Stimulated activated CD4-positive, alpha-beta T cell treated with anti-CD3 and anti-CD28 coated beads, Interleukin-1b, Interleukin-23, amount 100 ng/mL, for 1 hour (primary cell): ENCODE measurements at places on chromosomes 12 and 14.

GRCh38 chr12:75709503-75709902 is 198.1 kb upstream of the KRR1 start:
- no peak for DNase-seq

- DNase-seq, result no peak
These were observed 271.2 kb downstream of the EGLN3 start for GRCh38 chr14:33679461-33680225.

GRCh38 chr12:113812411-113813228 is 153.5 kb downstream of the RBM19 start:
- no peak for DNase-seq

DNA sequence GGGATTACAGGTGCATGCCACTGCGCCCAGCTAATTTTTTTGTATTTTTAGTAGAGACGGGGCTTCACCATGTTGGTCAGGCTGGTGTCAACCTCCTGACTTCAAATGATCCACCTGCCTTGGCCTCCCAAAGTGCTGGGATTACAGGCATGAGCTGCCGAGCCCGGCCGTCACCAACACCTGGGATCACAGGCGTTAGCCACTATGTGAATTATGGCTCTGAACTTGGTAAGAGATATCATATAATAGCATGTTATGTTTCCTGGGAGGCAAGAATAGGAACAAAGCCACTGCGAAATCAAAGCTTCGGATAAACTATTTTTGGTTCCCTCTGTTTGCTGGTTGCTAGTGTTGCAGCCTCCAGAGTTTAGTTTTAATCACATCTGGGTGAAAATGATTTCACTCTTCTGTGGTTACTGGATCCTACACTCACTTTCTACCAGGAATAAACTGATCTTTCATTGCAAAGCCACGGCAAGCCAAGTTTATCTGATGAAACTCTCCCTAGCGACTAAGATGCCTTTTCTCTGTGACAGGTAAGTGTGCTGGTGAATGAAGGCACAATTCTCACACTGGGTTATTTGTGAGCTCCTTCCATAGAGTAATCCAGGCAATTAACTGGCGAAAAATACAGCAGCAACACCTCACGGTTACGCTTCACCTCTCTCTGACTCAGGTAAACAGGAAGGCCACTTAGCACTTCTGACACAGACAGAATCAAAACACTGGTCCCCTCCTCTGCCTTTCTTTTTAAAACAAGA is 16.7 kb downstream of the SNRNP35 start:
- DNase-seq, result no peak

DNA sequence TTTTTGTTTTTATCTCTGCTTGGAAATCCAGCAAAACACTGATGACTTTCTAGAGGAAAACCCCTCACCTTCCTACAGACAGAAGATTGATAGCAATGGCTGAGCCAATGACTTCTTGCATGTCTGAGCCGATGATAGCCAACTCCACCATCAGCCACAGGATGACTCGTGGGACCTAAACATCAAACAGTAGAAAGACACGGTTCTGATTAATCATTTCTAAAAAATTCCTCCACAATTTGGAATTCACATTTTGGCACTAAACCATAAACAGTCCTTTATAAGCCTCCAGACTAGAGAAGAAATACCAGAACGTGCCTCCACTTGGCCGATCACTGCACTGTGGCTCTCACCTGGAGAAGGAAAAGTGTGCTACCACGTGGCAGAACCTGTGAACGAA is 25.9 kb downstream of the SLC11A2 start:
- DNase-seq, result no peak

GRCh38 chr14:105325716-105326567 is 11.4 kb downstream of the PACS2 start:
- DNase-seq, result no peak

- DNase-seq, result no peak
These were observed 185.5 kb downstream of the FOXN3 start for GRCh38 chr14:89231426-89232113.

DNA sequence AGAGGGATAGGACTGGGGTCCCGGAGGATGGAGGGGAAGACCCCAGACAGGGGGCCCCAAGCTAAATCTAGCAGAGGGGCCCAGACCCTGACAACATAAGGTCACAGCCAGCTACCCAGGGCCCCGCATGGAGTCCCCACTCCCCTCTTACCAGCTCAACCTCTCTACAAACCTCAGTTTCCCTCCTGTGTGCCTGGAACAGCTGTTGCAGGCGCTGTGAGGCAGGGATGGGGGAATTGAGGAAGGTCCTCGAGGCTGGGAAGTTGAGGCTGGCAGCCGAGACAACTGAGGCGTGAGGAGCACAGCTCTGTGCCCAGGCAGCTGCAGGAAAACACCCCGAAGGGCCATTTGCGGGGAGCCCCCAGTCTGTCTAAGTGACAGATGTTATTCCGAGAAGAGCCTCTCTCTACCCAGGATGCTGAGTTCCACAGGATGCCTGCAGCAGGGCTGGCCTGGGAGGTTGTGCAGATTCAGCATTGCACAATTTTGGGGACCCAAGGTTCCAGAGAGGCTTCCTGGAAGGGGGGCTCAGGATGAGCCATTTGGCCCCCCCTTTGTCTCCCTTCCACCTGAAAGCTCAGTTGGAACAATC is 42.7 kb upstream of the NCOR2 start:
- DNase-seq, result no peak

DNA sequence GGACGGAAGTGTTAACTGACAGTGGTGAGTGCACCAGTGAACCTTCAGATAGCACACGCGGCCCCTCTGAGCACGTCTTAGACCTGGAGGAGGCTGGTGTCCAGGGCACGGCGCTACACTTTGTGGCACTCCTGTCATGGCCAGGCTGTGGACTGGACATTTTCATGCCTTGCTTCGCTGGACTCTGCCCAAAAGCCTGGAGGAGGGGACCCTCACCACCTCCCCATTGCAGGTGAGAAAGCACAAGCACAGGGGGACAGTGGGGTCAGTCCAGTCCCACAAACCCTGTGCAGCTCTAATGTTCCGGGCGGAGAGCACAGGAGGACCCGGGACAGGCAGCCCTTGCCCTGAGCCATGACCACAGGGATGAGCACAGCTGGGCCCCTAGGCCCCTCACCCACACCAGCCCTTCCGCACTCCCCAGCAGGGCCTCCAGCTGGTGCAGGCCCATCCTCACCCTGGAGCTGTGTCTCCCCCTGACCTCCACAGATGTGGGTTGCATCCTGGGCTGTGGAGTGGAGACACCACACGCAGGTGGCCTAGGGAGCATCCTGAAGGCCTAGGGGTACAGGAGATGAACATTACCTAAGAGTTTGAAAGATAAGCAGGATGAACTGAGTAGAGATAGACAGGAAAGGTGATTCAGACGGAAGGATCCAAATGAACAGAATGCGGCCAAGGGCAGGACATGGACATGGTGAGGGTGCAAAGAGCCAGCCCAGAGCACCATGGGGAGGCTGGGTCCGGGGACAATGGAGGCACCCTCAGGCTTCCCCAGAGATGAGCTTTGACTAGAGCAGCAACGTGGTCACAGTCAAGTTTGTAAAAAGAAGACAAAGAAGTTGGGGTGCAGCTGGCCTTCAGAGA is 132.8 kb downstream of the BCL11B start:
- no peak for DNase-seq

GRCh38 chr12:120229487-120230325 is 28.8 kb upstream of the RPLP0 start:
- no peak for DNase-seq

GRCh38 chr12:69321351-69321750 is 26.8 kb upstream of the LYZ start:
- no peak for DNase-seq

DNA sequence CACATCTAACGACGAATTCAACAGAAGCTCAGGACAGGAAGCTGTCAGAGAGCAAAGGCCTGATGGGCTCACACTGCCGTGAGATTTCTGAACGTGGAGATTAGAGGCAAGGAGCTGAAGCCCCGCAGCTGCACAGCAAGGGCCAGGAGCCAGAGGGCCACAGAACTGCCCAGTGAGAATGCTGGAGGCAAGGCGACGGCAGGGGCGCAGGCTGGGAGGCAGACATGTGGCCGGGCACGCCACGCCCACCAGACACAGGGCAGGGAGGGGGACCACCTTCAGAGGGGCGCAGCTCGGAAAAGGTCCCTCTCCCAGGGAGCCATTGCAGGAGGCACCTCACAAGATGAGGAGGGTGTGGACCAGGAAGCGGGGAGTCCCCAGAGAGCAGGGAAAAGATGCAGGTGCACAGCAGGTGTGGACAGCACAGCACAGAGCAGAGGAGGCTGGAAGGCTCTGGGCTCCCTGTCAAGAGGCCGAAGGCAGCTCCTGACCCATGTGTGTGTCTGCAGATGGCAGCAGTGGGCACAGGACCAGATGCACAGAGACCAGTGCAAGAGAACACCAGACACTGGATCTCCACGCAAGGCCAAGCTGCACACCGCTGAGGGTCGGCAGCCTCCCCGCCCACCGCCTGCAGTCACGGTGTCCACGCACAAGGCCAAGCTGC is 23.0 kb downstream of the BTBD6 start:
- no peak for DNase-seq

- DNase-seq, result no peak
These were observed 1081.5 kb downstream of the GALC start for GRCh38 chr14:86911486-86911885.

DNA sequence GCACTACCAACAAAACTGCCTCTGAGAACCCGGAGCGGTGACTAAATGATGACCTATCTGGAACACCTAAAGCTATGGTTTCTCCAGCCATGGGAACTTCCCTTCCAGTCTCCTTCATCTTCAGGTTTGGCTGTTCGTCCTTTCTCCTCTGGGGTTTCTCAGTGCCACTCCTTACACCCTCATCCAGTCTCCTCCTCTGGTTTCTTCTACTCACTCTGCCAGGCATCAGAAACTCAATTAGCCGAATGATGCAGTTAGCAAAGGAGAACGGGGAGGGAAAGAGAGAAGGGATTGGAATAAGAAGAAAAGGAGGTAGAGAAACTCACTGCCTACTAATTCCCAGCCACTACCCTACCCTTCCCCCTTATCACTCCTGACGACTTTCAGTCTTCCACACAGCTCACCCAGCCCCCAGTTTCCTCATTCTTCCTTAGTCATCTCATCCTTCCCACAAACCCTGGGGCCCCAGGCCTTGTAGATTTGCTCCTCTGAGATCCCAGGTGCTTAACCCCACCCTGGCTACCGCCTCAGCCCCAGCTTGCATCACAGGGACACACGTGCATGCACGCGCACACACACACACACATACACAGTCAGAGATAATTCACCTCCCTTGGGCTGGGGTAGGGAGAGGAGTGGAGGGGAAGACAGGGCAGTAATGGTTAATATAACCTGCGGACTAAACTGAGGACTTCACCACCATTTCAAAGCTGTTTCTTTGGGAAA is 13.0 kb downstream of the FGD6 start:
- DNase-seq, result no peak

DNA sequence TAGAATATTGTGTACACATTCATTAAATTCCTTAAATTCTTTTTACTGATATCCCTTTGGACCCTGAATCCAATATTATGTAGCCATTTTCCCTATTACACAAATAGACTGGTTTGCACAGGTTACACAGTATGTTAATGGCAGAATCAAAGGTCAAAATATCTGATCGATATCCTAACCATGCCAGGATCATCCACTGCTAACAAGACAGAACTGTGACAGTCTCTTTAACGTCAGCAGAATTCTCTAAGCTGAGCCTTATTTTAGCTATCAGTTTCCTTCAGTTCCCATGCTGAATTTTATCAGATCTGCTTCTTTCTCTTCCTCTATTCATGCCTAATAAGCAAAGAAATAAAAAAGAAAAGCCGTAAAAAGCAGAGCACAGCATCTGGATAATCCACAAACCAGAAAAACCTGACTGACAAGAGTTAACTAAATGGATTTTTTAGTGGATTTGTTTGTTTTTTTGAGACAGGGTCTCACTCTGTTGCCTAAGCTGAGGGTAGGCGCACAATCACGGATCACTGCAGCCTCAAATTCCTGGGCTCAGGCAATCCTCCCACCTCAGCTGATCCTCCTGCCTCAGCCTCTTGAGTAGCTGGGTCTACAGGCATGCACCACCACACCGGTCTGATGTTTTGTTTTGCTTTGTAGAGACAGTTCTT is 130.4 kb downstream of the PAWR start:
- DNase-seq, result no peak

- no peak for DNase-seq
These were observed 93.5 kb upstream of the FOXG1 start for GRCh38 chr14:28673056-28673455.

GRCh38 chr14:39446131-39446744 is 14.0 kb upstream of the FBXO33 start:
- DNase-seq, result no peak

DNA sequence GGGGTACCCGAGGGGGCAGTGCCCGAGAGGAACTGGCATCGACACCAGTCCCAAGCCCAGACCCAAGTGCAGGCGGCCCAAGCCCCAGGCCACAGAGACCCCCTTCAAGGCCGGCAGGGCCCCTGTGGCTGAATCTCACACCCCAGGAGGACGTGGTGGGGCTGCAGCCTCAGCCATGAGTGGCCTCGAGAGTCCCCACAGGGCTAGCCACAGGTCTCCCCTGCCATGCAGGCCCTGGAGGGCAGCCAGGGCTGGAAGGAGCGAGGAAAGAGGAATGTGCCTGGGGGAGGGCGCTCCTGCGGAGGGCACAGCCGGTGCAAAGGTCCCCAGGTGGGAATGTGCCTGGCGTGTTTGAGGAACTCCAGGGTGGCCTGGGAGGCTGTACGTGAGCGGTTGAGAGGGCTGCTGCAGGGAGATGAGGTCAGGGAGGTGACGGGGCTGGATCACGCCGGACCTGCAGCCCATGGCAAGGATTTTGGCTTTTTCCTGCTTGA is 86.1 kb downstream of the NCOR2 start:
- DNase-seq, result no peak

DNA sequence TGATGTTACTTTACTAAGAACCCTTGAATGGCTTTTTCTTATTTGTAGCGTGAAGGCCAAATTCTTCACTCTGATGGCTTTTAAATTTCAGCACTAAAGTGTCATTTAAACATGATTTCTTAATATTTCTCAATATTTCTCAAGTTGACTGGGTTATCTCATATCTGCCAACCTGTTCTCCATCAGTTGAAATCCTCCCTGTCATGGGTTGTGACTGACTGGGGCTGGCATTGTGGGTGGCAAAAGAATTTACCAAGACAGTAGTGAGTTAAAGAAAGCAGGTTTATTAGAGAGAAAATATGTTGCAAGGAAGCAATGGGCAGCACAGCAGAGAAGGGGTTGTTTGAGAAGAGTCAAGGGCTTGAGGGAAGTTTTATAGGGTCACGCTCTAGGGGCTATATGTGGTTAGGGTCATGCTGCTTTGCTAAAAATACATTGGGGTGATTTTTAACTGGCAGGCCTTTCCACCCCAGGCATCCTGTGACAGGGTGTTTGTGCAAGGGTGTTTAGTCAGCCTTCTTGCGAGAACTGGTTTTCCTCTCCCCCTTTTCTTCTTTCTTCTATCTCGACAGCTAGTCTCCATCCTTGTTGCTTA is 232.8 kb upstream of the SEL1L start:
- no peak for DNase-seq
